Stromal cell of bone marrow (primary cell): ENCODE measurements at places on chromosomes 11 and 22.
A peak's percentile ranks its signal among the peaks of the same experiment; 100 is the strongest.

GRCh38 chr22:42217752-42218280 lies 52.6 kb downstream of the TCF20 start:
- DNase-seq, result no peak

DNA sequence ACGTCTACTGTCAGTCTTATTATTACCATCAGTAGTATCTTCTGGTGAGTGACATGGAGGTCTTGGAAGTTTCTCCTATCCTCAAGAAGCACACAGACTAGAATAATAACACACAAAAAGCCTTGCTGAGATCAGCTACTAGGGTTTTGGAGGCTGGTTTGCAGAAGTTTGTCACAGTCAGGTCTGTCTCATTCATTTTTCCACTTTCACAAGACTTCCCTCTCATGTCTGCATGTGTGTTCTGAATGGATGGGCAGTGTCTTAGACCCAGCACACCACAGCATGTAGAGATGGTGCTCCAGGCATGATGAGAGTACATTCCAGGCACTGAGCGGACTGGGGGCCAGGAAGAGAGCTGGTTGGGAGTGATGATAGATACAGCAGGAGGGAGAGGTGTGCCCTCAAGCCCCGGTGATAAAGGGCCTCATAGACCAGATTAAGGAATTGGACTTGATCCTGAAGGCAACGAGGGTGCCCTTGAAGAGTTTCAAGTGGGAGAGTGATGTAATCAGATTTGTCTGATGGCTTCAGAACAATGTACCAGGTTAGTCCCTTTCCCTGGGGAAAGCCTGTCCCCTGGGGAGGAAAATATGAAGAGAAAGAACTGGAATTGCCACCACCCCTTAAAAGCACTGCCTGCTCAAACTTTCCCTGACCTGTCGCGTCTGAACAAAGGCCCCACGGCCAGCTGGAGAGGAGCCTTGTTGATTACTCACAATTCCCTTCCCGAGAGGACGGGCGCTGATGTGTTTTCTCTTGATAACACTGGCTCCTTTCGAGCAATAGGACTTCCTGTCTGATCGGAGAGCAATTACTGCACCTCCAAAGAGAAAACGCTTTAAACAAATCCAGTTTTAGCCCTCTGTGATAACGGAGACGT lies 45.1 kb upstream of the LMO2 start:
- peak; percentile 62 for DNase-seq

DNA sequence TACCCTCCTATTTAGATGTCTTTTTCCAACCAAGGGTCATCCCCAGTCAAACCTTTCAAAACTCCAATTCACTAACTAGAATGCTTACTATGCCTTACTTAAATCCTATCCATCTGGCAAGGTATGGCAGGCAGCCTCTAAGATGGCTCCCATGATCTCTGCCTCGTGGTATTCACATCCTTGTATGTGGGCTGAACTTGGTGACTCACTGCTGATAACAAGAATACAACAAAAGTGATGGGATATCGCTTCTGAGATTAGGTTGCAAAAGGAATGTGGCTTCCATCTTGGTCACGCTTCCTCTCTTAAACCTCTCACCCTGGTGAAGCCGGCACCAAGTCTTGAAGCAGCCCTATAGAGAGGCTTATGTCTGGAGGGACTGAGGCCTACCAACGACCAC lies 29.6 kb upstream of the UPB1 start:
- DNase-seq, result no peak

DNA sequence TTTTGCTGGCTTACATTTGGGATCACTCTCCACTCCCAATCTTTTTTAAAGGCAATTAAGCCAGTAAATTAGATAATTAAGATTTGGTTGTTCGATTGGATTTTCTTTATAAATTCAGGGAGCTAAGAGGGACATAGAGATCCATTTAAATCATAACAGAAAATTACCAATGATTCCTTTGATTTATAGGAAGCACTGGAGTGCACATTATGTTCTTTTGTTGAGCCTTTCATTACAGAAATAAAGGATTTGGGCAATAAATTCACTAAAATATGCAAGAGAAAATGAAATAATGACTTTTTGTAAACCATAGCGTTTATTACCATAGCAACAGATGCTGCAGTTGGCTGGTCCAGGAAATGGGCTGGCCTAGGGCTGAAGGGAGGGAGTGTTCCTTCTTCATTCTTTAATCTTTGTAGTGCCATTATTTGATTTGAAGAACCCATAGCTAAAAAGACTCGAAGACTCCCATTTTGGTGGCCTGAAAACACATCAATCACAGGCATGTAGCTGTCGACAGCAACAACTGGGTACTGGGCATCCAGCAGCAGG lies 73.0 kb downstream of the C2CD3 start:
- DNase-seq, result no peak

DNA sequence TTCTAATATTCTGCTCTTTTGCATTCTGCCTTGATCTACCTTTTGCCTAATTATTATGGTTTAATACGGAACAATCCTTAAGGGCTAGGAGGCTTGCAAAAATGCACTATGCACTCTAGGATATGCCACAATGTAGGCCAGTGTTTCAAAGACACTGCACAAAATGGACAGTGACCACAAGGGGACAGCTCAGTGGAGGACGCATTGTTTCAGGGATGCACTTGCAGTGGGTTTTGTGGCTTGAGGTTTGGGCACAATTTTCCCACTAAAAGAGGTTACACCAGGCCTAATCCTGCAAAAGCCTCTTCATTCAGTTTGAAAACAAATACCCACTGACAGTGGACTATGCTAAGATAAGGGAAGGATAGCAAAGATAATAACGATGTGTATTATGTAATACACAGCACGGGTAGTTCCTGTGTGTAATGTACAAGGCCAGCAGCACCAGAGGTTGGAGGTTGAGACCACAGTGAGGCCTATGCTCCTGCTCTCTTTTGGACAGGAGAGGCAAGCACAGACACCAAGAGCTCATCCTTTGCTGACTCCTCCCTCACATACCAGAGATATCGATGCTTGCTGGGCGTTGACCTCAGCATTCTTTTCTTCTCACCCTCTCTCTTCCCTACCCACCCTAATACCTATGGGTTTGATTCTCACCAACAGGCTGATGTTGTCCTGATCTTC lies 12.7 kb downstream of the MAP6 start:
- DNase-seq, result no peak

GRCh38 chr11:48036011-48036410 lies 55.7 kb downstream of the PTPRJ start:
- DNase-seq, result no peak

- peak; percentile 9 for DNase-seq
These were observed 56.4 kb upstream of the FSHB start for GRCh38 chr11:30174265-30175020.

DNA sequence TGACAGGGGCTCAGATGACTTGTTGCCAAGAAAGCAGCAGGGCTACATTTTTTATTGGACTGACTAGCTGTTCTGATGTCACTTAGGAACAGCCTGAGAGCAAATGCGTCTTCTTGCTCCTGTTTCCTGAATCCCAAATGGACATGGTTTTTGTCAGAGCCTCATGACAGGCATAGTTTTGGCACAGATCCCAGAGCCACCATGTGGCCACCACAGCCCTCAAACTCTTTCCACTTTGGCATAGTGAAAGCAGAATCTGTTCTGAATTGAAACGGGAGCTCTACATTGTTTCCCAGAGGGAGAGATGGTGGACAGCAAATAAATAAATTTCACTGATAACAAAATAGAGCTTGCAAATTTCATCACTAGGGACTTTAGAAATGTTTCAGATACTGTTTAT lies 222.2 kb downstream of the C11orf87 start:
- DNase-seq, result peak; percentile 22

DNA sequence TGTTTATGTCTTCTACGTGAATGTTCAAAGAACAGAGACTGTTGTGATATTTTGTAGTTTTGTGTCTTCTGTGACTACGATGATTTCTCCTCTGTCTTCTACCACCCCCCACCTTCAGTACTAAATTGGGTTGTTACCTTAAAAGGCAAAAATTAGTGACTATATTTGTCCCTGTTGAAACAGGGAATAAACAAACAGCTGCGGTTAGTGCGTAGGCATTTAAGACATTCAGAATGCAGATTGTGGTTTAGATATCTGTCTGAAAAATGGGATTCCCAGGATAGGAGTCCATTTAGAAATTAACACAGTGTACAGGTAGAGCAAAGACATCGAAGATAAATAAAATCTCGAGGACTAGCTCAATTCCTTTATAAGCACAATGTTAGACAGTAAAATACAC lies 15.6 kb upstream of the ARHGAP42 start:
- DNase-seq, result no peak

DNA sequence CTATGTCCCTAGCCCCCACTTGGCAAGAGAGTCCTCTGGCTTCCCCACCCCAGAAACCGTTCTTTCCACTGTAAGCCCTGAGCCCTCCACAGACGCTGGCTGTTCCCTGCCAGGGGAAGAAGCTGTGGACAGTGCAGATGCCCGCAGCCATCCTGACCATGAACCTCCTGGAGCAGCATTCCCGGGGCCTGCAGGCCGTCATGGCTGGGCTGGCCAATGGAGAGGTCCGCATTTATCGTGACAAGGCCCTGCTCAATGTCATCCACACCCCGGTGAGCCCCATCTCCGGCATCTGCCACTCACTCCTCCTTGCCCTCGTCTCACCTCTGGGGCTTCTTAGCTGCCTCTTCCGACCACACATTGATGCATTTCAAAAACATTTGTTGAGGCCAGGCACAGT lies 13.2 kb downstream of the BBS1 start:
- DNase-seq, result no peak

- DNase-seq, result no peak
These were observed 10.6 kb downstream of the WNT7B start for GRCh38 chr22:45966320-45966894.

DNA sequence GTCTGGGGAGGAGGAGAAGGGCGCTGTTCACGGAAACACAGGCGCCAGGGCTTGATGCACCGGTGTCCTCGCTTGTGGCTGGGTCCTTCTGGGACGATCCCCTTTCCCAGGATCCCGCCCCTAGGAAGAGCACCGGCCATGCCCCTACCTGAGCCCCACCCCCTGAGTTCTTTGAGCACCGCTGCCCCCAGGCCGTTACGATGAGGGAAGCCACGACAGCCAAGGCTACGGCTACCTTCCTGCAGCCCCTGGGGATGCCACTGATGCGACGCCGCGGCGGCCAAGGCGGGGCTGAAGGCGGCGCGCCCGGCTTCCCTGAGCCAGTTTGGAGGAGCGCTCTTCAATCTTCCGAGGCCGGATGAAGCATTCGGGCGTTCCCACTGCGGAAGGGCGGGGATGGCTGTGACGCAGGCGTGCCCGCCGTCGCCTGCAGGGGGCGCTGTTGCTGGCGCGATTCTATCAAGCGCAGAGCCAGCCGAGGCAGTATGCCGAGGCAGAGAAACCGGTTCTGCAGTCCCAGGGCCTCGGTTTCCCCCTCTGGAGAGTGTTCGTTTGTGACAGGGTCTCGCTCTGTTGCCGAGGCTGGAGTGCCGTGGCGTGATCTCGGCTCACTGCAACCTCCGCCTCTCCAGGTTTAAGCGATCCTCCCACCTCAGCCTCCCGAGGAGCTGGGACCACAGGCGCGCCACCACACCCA lies 9.7 kb upstream of the NEFH start:
- DNase-seq, result peak; percentile 13

DNA sequence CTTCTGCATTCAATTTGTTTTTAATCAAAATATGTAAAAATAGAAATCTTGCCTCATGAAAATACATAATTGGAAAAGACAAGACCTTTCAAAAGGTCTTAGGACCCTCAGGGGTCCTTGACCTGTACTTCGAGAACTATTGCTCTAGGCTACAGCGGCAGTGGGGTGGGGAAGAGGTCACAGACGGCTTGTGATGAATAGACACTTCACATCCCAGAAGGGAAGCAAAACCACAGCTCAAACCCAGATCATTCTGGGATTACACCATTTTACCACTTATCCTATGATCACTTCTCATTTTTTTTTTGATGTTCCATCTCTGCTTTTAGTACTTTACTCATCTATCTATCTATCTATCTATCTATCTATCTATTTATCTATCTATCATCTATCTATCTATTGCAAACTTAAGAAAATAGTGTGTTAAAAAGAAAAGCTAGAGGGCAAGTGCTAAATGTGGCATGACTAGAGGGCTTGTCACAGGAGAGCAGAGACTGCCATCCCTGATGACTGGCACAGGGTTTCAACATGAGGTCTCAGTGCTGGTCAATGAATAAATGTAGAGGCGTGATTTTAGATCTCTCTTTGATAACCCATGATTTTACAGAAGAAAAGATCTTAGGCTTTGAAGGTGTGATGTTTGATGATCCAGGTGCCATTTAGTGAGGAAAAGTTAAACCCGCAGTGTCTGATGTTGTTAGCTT lies 37.1 kb downstream of the RNF141 start:
- DNase-seq, result no peak

- DNase-seq, result no peak
These were observed 41.8 kb downstream of the TST start for GRCh38 chr22:36977401-36977861.

- no peak for DNase-seq
These were observed 14.0 kb upstream of the VWCE start for GRCh38 chr11:61309141-61309540.

DNA sequence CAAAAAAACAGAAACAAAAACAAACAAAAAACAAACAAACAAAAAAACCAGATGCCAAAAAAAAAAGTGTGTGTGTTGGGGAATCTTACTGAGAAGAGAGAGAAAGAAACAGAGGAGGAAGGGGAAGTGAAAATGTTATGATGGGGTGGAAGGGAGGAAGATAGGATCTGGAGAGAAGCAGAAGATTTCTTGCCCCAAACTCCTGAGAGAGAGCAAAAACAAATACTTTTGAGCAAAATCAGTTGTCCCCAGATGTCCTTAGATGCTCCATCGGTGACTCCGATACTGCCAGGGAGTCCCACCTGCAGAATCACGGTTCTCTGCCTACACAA lies 19.9 kb upstream of the GRAMD1B start:
- DNase-seq, result no peak

DNA sequence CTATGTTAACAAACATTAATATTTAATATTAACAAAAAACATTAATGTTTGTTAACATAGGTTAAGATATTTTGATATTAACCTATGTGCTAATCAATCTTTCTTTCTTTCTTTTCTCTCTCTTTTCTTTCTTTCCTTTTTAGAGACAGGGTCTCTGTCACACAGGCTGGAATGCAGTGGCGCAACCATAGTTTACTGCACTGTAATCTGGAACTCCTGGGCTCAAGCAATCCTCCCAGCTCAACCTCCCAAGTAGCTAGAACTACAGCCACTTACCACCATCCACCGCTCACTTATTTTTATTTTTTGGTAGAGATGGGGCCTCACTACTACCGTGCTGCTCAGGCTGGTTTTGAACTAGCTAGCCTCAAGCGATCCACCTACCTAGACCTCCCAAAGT lies 13.2 kb downstream of the SIK3 start:
- no peak for DNase-seq

GRCh38 chr11:30488304-30488998 lies 97.7 kb downstream of the MPPED2 start:
- peak; percentile 35 for DNase-seq

- no peak for DNase-seq
These were observed 526.1 kb downstream of the BRD1 start for GRCh38 chr22:49301398-49302149.

- DNase-seq, result no peak
These were observed 34.9 kb upstream of the CD82 start for GRCh38 chr11:44530413-44531115.
